RWPE1 (cell line): ENCODE measurements at places on chromosomes 6 and 20.

GRCh38 chr20:17870086-17870740 lies 98.4 kb downstream of the SNX5 start:
- DNase-seq = no peak

- no peak for DNase-seq
Observed at GRCh38 chr6:105882121-105882803, 203.9 kb upstream of the PRDM1 start.

DNA sequence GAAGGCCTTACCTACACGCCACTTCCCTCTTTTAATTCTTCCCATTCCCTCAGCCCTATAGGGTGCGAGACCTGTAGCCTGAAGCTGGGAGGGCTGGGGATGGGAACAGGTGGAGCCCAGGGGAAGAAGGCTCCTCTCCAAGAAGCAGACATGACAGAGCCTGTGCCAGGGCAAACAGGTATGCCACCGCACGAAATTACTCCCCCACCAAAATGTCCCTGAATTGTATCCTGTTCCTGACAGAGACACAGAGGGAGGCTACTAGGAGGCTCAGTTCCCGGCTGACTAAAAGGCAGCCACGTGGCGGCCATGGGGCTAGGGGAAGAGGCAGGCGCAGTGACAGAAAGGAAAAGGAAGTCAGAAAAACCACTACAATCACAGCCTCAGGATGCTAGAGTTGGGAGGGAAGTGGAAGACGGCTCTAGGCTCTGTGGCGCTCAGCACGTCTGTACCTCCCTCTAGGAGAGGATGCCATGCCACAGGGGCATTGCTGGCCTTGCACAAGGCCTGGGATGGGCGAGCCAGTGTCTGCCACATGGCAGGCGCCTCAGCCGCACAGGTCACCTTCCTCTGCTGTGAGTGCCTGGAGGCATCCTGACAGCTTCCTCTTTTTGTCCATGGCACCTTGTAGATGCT lies 27.7 kb downstream of the TFEB start:
- no peak for DNase-seq

- DNase-seq = no peak
Observed at GRCh38 chr20:23546435-23547144, 21.7 kb downstream of the CST9L start.

- DNase-seq = no peak
Observed at GRCh38 chr6:110095101-110095500, 84.4 kb downstream of the WASF1 start.

- DNase-seq = peak; percentile 75
Observed at GRCh38 chr20:58892141-58892931, 39.8 kb downstream of the GNAS start.

- no peak for DNase-seq
Observed at GRCh38 chr6:5706124-5707033, 300.3 kb downstream of the NRN1 start.

DNA sequence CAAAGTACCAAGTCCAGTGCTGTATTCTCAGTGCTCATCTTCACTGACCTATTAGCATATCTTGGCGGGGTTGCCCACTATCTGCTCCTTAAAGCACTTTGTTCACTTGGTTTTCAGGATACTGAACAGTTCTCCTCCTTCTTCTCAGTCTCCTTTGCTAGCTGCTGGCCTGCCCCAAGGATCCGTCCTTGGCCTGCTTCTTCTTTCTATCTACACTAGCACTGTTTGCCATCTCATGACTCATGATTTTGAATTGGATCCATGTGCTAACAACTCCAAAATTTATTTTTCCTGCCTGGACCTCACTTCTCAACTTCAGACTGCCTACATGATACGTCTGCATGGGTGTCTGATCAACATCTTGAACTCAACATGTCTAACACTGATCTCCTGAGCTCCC lies 15.5 kb downstream of the TPD52L1 start:
- DNase-seq = no peak

GRCh38 chr6:98833307-98834059 lies 891 bp upstream of the POU3F2 start:
- no peak for DNase-seq

GRCh38 chr20:35463455-35464300 lies 8.3 kb downstream of the CEP250 start:
- peak; percentile 73 for DNase-seq

- no peak for DNase-seq
Observed at GRCh38 chr20:63154395-63154794, 61.5 kb downstream of the YTHDF1 start.

GRCh38 chr6:53290537-53291510 lies 57.9 kb downstream of the ELOVL5 start:
- no peak for DNase-seq

DNA sequence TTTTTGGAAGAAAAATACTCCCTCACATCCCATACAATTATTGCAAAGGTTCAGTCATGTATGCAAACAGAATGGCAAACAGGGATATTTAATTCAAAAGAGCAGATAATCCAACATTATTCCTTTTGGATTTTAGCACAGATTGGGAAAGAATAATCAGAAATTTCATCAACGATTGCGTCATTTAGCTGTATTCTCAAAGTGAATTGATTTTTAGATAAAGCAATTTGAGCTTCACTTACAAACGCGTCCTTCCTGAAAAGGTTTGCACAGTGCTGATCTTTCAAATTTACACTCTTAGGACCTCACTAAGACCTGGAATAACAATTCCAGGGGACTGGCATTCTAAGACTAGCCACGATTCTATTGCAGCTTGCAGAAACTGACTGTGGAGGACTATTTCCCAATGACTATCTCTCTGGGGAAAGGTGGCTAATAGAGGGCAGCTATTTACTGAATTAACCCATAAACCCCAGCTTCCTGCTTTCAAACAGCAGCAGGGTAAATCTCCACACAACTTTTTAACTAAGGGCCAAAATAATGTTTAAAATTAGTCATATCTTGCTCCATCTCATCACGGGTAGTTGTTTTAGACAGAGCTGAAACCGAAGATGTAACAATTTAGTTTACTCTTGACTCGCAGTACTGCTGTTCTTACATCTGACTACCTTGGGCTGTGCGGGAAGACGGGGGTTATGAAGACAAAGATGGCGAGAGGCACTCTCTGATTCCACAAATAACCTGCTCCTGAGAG lies 131.2 kb upstream of the FAM184A start:
- DNase-seq = no peak

- no peak for DNase-seq
Observed at GRCh38 chr6:43107344-43108062, 31.4 kb downstream of the PTK7 start.

DNA sequence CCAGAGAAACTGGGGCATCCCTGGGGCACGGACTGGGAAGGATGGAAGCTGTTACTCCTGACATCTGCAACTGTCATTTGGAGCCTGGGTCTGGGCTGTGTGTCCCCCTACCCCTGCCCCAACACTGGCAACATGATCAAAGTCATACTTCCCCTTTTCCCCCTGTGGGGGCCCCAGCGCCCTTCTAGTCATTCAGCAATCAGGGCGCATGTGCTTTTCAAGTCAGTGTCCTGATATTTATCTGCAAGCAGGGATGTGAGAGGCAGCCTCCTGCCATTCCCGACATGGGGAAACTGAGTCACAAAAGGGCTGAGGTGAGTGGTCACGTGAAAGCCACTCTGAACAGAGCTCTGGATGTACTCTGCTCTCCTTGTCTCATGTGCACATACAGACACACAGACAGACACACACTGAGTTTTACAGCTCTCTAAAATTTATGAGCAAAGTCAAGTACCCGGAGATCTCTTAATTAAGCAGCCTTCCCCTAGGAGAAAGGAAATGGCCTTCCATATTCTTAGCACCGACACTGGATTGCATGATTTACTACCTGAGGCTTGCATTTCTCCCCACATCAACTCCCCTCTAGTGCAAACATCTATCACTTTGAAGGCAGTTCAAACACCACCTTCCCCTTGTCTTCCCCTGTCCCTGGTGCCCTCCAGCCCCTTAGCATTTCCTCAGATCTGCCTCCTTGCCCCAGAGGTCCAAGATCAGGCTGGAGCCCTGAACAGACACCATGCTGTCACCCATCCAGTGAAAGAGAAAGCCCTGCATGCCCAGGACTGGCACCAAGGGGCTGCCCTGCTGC lies 170.7 kb downstream of the CDC5L start:
- DNase-seq = no peak

- DNase-seq = no peak
Observed at GRCh38 chr6:149480502-149481280, 4.1 kb downstream of the ZC3H12D start.

DNA sequence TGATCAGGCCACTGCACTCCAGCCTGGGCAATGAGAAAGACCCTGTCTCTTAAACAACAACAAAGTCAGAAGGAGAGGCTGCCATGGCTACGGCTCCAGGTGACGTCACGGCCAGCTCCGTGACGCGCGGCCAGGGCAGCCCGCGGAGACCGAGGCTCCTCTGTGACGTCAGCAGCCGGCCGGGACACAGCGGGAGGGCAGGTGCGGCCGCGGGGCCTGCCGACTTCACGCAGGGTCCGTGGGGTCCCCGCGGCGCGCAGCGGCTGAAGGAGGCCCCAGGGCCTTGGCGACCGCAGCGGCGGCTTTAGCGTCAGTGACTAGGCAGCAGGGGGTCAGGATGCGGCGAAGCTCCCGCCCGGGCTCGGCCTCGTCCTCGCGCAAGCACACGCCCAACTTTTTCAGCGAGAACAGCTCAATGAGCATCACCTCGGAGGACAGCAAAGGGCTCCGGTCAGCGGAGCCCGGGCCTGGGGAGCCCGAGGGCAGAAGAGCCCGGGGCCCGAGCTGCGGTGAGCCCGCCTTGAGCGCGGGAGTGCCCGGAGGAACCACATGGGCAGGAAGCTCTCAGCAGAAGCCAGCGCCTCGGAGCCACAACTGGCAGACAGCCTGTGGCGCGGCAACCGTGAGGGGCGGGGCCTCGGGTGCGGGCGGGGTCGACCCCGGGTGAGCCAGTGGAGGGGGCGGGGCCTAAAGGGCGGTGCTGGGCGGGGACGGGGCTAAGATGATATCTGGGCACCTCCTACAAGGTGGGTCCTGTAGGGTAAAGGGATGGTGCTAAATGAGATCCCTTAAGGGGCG lies at the start of gene SPAG4:
Gene SPAG4, plus strand, starts transcription at position 163 of the 798 bp plus-strand sequence. Its CDS starts 175 bp downstream, at position 338.
- DNase-seq = peak; percentile 100

DNA sequence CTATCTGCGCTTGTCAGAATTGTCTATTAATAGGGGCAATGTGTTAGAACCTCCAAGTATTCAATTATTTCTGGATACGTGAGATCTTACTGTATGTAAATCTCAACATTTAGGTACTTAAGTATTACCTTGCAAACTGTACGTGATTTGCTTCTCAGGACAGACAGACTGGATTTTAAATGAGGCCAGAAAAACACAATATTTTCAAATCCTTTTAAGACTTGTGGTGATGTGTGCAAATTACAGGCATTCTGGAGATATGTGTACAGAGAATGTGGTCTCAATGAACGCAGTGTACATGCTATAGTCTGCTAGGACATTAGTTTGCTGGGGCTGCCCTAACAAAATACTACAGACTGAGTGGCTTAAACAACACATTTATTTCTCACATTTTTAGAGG lies 16.9 kb downstream of the CCR6 start:
- DNase-seq = no peak

DNA sequence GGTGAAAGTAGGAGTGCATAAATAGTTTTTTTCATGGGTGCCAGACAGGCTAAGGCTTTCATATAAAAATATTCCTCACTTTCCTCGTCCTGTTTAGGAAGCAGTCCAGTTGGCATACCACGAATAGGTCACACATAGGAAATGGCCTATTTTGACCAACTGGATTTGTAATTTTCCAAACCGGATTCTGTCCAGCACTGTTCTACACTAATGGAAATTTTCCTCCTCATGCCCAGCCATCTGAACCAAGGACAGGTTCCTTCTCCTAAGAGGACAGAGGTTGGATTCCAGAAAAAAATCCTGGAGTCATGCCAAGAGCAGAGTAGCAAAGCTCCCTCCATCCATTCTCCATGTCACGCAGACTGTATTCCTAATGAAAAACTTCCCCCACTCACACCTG lies 43.1 kb downstream of the PANK2 start:
- DNase-seq = no peak
